ENCODE measurements at places on chromosomes 1 and 21.

- DNase-seq, result no peak
- no peaks in the 10 kb centered on the region for H3K4me1 ChIP-seq
- no peak overlapping the region for H3K4me3 ChIP-seq
- H3K27me3 ChIP-seq, result peaks cover 13% of the 10 kb centered on the region
- H3K27ac ChIP-seq, result no peak overlapping the region
Measured at GRCh38 chr1:220669005-220669404, 21.2 kb upstream of the C1orf115 start.

GRCh38 chr1:184272175-184272866 is 114.5 kb upstream of the C1orf21 start:
- H3K27ac ChIP-seq, result no peak overlapping the region
- H3K4me3 ChIP-seq, result no peak overlapping the region
- H3K4me1 ChIP-seq, result no peaks in the 10 kb centered on the region
- DNase-seq, result no peak

GRCh38 chr1:11727119-11727518 is 8.8 kb upstream of the AGTRAP start:
- H3K36me3 ChIP-seq, result no peaks in the 10 kb centered on the region
- H3K4me3 ChIP-seq, result no peak overlapping the region
- H3K27me3 ChIP-seq, result no peaks in the 10 kb centered on the region
- peaks cover 30% of the 10 kb centered on the region for H3K4me1 ChIP-seq

GRCh38 chr1:28855046-28855445 is 43.1 kb downstream of the OPRD1 start:
- no peak overlapping the region for H3K27ac ChIP-seq
- H3K36me3 ChIP-seq, result no peaks in the 10 kb centered on the region
- peaks cover 18% of the 10 kb centered on the region for H3K27me3 ChIP-seq
- DNase-seq, result no peak
- H3K4me3 ChIP-seq, result no peak overlapping the region
- H3K4me1 ChIP-seq, result peaks cover 5% of the 10 kb centered on the region

- no peak overlapping the region for H3K4me3 ChIP-seq
- DNase-seq, result peak; percentile 79
- no peaks in the 10 kb centered on the region for H3K27me3 ChIP-seq
- no peaks in the 10 kb centered on the region for H3K4me1 ChIP-seq
- H3K27ac ChIP-seq, result no peak overlapping the region
- no peaks in the 10 kb centered on the region for H3K36me3 ChIP-seq
Measured at GRCh38 chr1:15027515-15027986, 126.0 kb upstream of the TMEM51 start.

DNA sequence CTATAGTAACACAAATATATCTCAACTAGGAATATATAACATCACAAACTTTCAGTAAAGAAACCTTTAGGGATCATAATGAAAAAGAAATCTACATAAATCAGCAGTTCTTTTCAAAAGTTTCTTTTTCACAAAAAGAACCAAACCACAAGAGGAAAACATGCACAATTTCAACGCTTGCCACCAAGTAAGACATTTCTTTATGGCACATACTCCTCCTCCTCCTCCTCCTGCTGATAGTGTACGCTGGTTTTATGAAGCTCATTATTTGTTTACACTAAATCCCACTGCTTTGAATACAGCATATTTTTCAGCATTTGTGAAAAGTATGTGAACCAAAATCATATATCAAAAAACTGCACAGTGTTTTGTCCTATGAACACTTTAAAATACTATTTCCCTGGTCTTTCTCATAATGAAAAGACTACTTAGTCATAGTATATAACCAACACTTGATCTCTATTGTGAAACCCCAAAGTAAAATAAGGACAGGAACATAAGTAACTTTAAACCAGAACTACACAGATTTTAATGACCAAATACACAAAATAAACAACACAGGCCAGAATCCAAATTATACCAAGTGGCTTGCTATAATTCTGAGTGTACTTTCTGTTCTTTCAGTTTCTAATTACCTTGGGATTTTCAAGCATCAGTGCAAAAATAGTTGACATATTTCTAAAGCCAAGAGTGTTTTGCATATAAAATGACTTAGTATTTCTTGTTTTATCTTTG is 184.2 kb downstream of the EIF4G3 start:
- DNase-seq, result peak; percentile 51
- H3K36me3 ChIP-seq, result peaks cover 2% of the 10 kb centered on the region
- peak overlapping the region; percentile 91 for H3K27ac ChIP-seq
- H3K27me3 ChIP-seq, result no peaks in the 10 kb centered on the region

- peaks cover 47% of the 10 kb centered on the region for H3K36me3 ChIP-seq
- peak overlapping the region; percentile 12 for H3K4me3 ChIP-seq
- no peak for DNase-seq
- H3K27ac ChIP-seq, result peak overlapping the region; percentile 74
Measured at GRCh38 chr1:45557422-45557944, 6.9 kb downstream of the AKR1A1 start.

DNA sequence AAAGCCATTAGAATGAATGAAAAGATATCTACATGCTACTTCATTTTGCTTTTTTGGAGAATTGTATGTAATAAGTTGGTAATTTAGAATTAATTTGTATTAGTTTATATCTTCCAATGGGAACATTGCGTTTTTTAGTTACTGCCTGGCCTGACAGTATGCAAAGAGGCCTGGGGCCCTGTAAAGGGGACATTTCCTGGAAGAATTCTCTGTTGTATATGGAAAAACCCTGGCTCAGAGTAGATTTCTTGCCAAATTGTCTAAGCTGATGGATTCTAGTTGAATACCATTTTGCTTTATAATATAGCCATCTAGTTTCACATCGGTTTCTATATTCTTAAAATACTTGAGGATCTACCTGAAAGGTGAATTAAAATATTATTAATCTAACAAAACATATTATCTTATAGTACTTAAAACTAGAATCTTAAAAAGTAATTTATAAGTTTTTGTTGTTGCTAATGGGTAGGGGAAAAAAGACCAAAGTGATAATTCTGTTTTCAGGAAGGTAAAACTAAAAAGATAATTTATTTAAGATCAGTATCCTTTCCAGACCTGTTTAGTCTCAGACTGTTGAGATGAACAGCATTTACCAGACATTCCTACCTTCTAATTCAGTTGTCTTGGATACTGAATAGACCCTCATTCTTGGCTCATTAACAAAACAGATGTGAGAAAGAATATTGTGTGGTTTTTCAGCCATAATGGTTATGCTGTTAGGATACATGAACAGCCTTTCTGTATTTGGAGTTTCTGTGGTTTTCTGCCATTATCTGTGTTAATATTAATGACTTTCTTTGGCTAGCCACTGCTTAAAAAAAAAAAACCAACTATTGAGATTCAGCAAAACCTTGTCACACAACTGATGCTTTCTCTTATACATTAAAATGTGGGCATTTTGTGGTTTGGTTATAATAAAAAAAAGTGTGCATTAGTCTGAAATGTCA is 4.8 kb downstream of the AGO3 start:
- DNase-seq, result no peak
- H3K27ac ChIP-seq, result no peak overlapping the region
- no peaks in the 10 kb centered on the region for H3K27me3 ChIP-seq
- H3K36me3 ChIP-seq, result peaks cover 5% of the 10 kb centered on the region
- peaks cover 22% of the 10 kb centered on the region for H3K4me1 ChIP-seq

DNA sequence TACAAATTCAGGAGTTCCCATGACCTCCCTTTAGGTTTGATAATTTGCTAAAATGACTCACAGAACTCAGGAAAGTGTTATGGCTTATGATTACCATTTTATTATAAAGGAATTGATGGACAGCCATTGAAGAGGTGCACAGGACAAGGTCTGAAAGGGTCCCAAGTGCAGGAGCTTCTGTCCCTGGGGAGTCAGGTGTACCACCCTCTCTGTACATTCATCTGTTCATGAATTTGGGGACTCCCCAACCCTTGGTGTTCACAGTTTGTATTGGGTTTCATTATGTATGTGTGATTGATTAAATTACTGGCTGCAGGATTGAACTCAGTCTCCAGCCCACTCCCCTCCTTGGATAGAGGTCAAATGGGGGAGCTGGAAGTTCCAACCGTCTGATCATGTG is 10.8 kb upstream of the IL10RB start:
- H3K27ac ChIP-seq, result peak overlapping the region; percentile 82
- H3K4me3 ChIP-seq, result no peak overlapping the region
- H3K36me3 ChIP-seq, result peaks cover 86% of the 10 kb centered on the region
- peaks cover 40% of the 10 kb centered on the region for H3K4me1 ChIP-seq
- no peak for DNase-seq

- peaks cover 57% of the 10 kb centered on the region for H3K4me1 ChIP-seq
- no peaks in the 10 kb centered on the region for H3K27me3 ChIP-seq
- H3K27ac ChIP-seq, result peak overlapping the region; percentile 91
- H3K4me3 ChIP-seq, result peak overlapping the region; percentile 75
- peak; percentile 95 for DNase-seq
Measured at GRCh38 chr1:1778663-1779319, 521 bp upstream of the NADK start.

DNA sequence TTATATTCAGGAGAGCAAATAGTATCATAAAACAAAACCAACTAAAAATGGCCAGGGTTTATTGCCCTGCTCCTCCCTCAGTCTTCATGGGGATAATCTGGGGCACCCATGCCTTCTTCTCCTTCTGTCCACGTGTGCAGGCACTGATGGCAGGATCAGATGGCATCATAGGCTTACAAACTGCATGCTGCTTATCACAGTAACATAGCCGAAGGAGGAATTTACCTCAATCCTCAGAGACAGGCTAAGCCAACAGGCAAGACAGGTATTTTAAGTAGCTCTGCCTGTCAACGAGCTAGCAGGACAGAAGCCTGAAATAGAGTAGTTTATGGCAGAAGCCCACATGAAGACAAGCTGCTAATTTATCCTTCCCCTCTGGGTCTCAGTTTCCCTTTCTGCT is 9.4 kb downstream of the LAMB3 start:
- peaks cover 10% of the 10 kb centered on the region for H3K36me3 ChIP-seq
- no peaks in the 10 kb centered on the region for H3K27me3 ChIP-seq
- H3K4me1 ChIP-seq, result peaks cover 17% of the 10 kb centered on the region
- DNase-seq, result no peak

DNA sequence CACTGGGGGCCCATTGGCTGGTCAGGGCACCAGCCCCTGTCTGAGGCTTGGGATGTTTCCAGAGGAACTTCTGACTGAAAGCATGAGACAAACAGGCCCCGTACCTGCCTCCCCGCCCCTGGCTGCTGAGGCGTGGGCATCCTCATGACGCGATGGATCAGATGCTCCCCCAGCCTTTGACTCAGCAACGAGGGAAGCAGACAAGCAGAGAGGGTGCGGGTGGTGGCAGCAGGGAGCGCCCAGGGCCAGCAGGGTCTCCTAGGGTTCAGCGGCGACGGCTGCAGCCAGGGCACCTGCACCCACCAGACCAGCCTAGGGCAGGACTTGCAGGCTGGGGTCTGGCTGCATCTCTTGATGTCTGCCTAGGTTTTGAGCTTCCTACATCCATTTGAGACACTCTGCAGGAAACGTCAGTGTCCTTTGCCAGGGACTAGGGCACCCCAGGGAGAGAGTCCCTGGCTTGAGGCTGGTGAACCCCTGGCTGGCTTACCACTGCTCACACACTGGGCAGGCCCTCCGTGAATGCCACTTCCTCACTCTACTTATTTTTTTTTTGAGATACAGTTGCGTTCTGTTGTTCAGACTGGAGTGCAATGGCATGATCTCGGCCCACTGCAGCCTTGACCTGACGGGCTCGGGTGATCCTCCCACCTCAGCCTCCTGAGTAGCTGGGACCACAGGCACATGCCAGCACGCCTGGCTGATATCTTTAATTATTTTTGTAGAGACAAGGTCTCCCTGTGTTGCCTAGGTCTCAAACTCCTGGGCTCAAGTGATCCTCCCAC is 63.3 kb downstream of the DHRS3 start:
- no peaks in the 10 kb centered on the region for H3K27me3 ChIP-seq
- H3K36me3 ChIP-seq, result no peaks in the 10 kb centered on the region
- no peak for DNase-seq
- no peak overlapping the region for H3K27ac ChIP-seq
- H3K4me3 ChIP-seq, result no peak overlapping the region
- H3K4me1 ChIP-seq, result no peaks in the 10 kb centered on the region

- H3K27me3 ChIP-seq, result no peaks in the 10 kb centered on the region
- no peak for DNase-seq
- H3K4me3 ChIP-seq, result no peak overlapping the region
- H3K4me1 ChIP-seq, result no peaks in the 10 kb centered on the region
- H3K27ac ChIP-seq, result no peak overlapping the region
Measured at GRCh38 chr1:59384443-59384842, 87.5 kb downstream of the FGGY start.

- H3K27me3 ChIP-seq, result peaks cover 18% of the 10 kb centered on the region
- H3K4me1 ChIP-seq, result peaks cover 12% of the 10 kb centered on the region
- DNase-seq, result no peak
- H3K36me3 ChIP-seq, result peaks cover 7% of the 10 kb centered on the region
Measured at GRCh38 chr1:147177611-147178380, 5.5 kb upstream of the PRKAB2 start.

- peaks cover 14% of the 10 kb centered on the region for H3K4me1 ChIP-seq
- no peaks in the 10 kb centered on the region for H3K27me3 ChIP-seq
- no peak for DNase-seq
- H3K27ac ChIP-seq, result no peak overlapping the region
Measured at GRCh38 chr1:20962576-20963258, 175.6 kb upstream of the HP1BP3 start.

DNA sequence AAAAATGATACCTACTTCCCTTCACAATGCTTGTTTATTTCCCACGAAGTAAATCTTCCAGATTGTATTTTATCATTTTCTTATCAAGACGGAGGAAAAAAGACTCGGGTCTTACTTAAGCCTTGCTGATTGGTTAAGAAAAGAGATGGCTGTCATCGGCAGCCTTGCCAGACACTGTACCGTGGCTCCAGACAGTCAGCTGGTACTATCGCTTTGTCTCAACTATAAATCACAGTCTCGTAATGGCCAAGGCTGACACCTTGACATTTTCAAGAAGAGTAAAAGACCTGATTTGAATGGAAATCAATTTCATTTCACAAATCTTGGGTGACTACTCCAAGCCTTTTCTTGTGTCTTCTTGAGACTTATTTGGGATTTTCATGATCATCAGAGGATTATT is 868.0 kb downstream of the USP25 start:
- no peaks in the 10 kb centered on the region for H3K36me3 ChIP-seq
- no peak for DNase-seq
- no peaks in the 10 kb centered on the region for H3K4me1 ChIP-seq
- H3K4me3 ChIP-seq, result no peak overlapping the region
- H3K27ac ChIP-seq, result no peak overlapping the region

GRCh38 chr1:114485286-114485685 is 25.7 kb downstream of the TRIM33 start:
- peaks cover 22% of the 10 kb centered on the region for H3K36me3 ChIP-seq
- no peak overlapping the region for H3K4me3 ChIP-seq
- H3K4me1 ChIP-seq, result peaks cover 30% of the 10 kb centered on the region
- H3K27ac ChIP-seq, result no peak overlapping the region

- peaks cover 30% of the 10 kb centered on the region for H3K36me3 ChIP-seq
- no peak overlapping the region for H3K27ac ChIP-seq
- peaks cover 42% of the 10 kb centered on the region for H3K4me1 ChIP-seq
- no peaks in the 10 kb centered on the region for H3K27me3 ChIP-seq
- DNase-seq, result no peak
- H3K4me3 ChIP-seq, result no peak overlapping the region
Measured at GRCh38 chr1:64934115-64934877, 32.1 kb downstream of the JAK1 start.

- no peak overlapping the region for H3K4me3 ChIP-seq
- H3K27ac ChIP-seq, result no peak overlapping the region
- H3K4me1 ChIP-seq, result peaks cover 5% of the 10 kb centered on the region
- DNase-seq, result no peak
Measured at GRCh38 chr21:32314806-32315205, 16.2 kb downstream of the MRAP start.

- no peaks in the 10 kb centered on the region for H3K36me3 ChIP-seq
- no peaks in the 10 kb centered on the region for H3K27me3 ChIP-seq
- no peak overlapping the region for H3K4me3 ChIP-seq
- no peaks in the 10 kb centered on the region for H3K4me1 ChIP-seq
- no peak overlapping the region for H3K27ac ChIP-seq
Measured at GRCh38 chr1:214861615-214862014, 220.9 kb upstream of the KCNK2 start.

- peaks cover 35% of the 10 kb centered on the region for H3K27me3 ChIP-seq
- no peaks in the 10 kb centered on the region for H3K4me1 ChIP-seq
- H3K36me3 ChIP-seq, result no peaks in the 10 kb centered on the region
- no peak overlapping the region for H3K4me3 ChIP-seq
- no peak overlapping the region for H3K27ac ChIP-seq
Measured at GRCh38 chr1:65942476-65942875, 149.8 kb downstream of the PDE4B start.

All from activated CD4-positive, alpha-beta T cell treated with anti-CD3 and anti-CD28 coated beads, Interleukin-2, amount 10 ng/mL, durations not matched to agents 24 days and 14 days (primary cell).